ENCODE measurements at places on chromosomes 2 and 18.
A peak's percentile ranks its signal among the peaks of the same experiment; 100 is the strongest.

- DNase-seq: no peak
These were observed 572 bp upstream of the ZNF516 start for GRCh38 chr18:76495435-76496193.

DNA sequence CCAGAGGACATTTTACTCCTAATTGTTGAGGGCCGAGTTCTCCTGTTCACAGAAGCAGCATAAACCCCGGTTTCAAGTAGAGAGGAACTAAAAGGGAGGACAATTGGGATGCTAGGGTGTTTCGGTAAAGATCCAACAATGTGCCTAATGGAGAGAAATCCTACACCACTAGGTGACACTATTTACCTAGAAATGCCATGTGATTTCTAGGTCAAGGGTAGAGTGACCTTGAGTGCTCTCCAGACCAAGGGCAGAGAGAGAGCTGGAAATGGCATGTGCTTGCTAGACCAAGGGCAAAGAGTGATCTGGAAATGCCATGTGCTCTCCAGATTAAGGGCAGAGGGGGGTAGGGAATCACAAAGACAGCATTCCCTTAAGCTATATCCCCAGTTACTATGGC, 472.0 kb downstream of the DCDC2C start:
- no peak for DNase-seq

- DNase-seq: no peak
These were observed 87.6 kb downstream of the PTPN2 start for GRCh38 chr18:12796448-12796847.

GRCh38 chr2:160568856-160569255, 75.2 kb upstream of the RBMS1 start:
- DNase-seq: no peak

GRCh38 chr18:1425679-1426078, 521.0 kb downstream of the ADCYAP1 start:
- no peak for DNase-seq

- DNase-seq: peak; percentile 20
These were observed 3.3 kb upstream of the WDR75 start for GRCh38 chr2:189437926-189438325.

DNA sequence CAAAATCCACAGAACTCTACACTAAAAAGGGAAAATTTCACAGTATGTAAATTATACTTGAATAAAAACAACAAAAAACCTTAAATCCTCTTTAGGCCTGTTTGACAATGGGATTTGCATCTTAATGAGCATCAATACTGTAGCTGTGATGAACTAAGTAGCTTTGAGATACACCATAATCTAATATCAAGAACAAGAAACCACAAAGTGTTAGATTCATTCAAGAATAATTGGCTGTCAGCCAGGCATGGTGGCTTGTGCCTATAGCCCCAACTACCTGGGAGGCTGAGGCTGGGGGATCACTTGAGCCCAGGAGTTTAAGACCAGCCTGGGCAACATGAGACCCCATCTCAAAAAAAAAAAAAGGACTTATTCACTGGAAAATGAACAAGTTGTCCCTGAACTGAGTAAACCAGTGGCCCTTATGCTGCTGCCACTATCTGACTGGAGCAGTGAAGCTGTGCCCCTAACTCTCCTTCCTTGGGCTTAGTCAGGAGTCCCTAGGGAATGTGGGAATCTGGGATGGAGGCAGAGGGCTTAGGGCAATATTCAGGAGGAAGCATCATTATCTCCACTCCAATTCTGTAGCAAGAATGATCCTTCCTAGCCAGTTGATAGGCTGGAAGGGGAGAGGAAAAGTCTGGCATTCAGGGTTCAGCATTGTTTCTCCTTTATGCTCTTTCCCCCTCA, 88.5 kb downstream of the PRKCE start:
- DNase-seq: no peak

- no peak for DNase-seq
These were observed 211.8 kb downstream of the SLC8A1 start for GRCh38 chr2:40240070-40240469.

DNA sequence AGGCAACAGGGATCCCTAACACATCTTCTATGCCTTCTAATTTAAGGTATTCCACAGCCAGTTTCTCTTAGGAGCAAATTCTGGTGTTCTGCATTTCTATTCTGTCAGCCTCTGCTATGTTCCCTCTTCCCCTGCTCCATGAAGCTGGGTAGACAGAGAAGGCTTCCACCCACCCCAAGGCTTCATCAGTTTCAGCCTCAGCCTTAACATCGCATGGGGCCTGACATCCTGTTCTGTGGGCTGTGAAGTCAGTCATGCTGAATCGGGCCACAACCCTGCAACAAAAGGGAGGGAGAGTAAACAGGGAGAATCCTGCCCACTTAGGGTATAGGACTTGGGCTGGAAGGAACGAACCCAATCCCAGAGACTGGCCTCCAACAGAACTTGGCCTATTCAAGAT, 70.6 kb upstream of the PPM1B start:
- peak; percentile 18 for DNase-seq

DNA sequence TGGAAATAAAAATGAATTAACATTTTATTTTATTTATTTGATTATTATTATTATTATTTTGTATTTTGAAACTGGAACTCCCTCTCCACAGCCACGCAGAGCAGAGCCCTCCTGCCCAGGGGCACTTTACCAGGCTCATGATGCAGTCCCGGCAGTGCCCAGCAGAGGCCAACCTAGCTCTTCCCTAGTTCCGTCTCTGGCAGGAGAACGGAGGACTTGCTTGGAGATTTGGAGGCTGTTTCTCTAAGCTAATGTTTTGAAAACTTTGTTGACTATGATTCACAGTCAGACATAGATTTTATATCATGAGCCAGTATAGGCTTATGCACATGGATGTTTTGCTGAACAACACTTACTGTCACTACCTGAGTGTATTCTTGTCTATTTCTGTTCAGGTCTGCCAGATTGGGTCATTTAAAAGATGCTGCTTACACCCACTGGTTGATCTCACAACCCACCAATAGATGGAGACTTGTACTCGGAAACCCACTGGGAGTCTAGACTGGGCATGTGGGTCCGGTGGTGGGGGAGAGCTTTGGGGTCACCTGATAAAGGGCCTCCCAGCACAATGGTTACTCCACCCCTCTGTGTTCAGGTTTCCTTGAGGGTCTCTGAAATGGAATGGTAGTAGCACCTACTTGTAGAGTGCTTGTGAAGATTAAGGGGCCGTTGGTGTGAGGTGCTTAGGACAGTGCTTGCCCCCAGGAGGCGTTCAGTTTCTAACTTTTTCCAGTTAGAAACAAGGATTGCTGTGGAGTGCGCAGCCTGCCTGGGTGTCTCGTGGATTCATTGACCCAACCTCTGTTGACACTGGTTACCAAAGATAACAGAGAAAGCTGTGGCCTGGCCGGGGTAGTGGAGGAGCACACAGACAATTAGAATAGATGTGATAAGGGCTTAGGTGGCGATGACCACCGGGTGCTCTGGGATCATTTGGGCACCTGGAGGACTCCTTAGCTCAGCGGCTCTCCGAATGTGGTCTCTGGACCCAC, 177.3 kb downstream of the HAUS1 start:
- peak; percentile 54 for DNase-seq

GRCh38 chr18:12857215-12857905, 26.7 kb downstream of the PTPN2 start:
- peak; percentile 71 for DNase-seq

- DNase-seq: no peak
These were observed 47.2 kb downstream of the AGAP1 start for GRCh38 chr2:235541016-235541415.

GRCh38 chr2:206920310-206920709, 19.0 kb upstream of the CPO start:
- no peak for DNase-seq

DNA sequence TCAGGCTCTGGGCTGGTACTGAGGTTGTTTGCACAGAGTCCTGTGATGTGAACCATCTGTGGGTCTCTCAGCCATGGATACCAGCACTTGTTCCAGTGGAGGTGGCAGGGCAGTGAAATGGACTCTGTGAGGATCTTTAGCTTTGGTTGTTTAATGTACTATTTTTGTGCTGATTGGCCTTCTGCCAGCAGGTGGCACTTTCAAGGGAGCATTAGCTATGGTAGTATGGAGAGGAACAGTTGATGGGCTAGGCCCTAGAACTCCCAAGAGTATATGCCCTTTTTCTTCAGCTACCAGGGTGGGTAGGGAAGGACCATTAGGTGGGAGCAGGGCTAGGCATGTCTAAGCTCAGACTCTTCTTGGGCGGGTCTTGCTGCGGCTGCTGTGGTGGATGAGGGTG, 257.0 kb upstream of the GYPC start:
- DNase-seq: peak; percentile 6

GRCh38 chr2:222287862-222288479, 10.8 kb downstream of the PAX3 start:
- no peak for DNase-seq

- DNase-seq: no peak
These were observed 85.0 kb downstream of the TRIP12 start for GRCh38 chr2:229836847-229837246.

DNA sequence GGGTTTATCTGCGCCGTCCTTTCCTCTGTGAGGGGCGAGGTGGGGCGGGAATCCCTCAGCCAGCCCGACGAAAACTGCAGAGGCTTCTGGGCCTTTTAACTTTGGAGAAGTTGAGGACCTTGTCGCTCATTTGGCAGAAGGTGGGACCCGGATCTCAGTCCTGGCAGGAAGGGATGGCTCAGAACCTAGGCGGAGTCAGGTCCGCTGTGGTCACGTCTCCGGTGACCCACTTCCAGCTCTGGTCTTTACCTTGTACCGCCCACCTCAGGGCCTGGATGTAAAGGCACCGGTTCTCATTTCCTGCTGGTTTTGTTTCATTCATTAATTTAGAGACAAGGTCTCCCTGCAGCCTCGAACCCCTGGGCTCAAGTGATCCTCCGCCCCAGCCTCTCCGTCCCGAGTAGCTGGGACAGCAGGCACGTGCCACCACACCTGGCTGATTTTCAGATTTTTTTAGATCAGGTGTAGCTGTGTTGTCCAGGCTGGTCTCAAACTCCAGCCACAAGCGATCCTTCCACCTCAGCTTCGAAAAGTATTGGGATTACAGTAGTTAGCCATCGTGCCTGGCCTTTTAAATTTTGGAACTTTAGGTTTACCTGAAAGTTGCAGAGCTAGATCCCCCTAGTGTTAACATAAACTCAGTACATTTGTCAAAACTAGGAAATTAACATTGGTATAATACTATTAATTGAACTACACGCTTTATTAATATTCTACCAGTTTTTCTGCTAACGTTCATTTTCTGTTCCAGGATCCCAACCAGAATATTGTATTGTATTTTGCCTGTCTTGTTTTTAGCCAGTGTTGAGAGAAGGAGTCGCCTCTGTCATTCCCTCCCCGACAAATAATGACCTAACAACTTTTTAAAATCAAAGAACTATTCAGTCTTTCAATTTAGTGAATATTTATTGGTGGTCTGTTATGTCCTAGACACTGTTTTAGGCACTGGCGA, 852 bp downstream of the POLI start:
- peak; percentile 82 for DNase-seq

GRCh38 chr2:8581601-8582041, 100.2 kb upstream of the ID2 start:
- no peak for DNase-seq

- no peak for DNase-seq
These were observed 37.8 kb downstream of the SCN9A start for GRCh38 chr2:166337932-166338331.

GRCh38 chr18:73563345-73563744, 584.3 kb downstream of the FBXO15 start:
- no peak for DNase-seq

GRCh38 chr2:159661286-159661685, 44.9 kb upstream of the BAZ2B start:
- no peak for DNase-seq
